ENCODE measurements at places on chromosomes 1 and 21.

- DNase-seq, result no peak
These were observed 95.9 kb downstream of the PHTF1 start for GRCh38 chr1:113663165-113663951.

DNA sequence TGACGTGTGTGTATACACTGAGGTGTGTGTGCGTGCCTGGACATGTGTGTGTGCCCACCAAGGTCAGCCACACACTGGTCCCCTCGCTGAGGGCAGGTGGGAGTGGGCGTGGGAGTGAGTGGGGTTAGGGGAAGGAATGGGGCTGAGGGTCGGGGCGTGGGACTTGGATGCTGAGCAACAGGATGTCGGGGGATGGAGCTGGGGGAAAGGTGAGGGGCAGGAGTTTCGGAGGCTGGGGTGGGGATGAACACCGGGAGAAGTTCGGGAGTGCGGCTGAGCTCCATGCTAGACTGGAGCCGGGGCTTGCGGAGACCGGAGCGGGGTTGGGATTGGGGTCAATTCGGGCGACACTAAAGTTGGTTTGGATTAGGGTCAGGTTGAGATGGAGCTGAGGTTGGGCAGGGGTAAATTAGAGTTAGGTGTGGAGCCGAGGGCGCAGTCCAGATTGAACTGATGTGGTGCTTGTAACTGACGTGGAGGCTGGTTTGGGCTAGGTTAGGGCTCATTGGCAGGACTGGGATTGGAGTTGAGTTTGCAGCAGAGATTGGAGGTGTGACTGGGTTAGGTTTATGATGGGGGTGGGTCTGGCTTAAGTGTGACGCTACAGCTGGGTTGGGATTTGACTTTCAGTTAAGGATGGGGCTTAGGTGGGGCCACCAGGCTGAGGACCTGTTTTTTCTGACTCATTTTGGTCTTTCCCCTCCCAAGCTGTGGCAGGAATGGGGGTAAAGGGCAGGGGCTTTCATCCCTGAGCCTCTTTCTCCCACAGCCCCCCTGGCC is 3.3 kb upstream of the GUCA2A start:
- no peak for DNase-seq

GRCh38 chr1:98662356-98662670 is 792 bp downstream of the SNX7 start:
- no peak for DNase-seq

DNA sequence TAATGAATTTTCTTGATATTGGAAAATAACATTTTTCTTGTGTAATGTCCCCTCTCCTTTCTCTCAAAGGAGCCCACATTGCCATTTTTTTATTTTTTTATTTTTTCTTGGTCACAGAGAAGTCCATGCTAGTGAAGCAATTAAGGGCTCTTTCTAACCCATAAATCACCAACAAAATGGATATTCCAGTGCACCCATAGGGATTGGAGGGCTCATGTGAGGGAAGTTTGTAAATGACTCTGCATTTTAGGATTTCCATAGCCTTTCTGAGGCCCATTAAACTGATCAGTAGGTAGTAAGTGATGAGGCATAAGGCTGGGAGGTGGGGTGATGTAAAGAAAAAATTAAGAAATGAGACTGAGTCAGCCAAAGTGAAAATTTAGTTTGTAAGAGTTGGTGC is 55.9 kb upstream of the JAK1 start:
- DNase-seq, result no peak

GRCh38 chr1:84763912-84764680 is 73.8 kb upstream of the SSX2IP start:
- no peak for DNase-seq

- no peak for DNase-seq
These were observed 16.5 kb downstream of the ZNF697 start for GRCh38 chr1:119631433-119632102.

DNA sequence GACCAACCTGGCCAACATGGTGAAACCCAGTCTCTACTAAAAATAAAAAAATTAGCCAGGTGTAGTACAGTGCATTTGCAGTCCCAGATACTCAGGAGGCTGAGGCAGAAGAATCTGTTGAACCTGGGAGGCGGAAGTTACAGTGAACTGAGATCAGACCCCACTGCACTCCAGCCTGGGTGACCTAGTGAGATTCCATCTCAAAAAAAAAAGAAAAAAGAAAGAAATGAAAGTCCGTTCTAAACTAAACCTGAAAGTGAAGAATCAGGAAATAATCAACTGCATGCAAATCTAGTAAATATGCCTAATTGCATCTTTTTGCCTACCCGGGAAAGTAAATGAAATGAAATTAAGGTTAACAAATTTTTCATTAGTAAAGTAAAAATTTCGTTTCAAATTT is 99.6 kb downstream of the ZZZ3 start:
- DNase-seq, result no peak

- peak; percentile 80 for DNase-seq
These were observed 15.8 kb upstream of the S100A11 start for GRCh38 chr1:152052606-152053005.

GRCh38 chr1:201213106-201213770 is 22.6 kb downstream of the IGFN1 start:
- DNase-seq, result no peak

- DNase-seq, result no peak
These were observed 42.5 kb upstream of the DISC1 start for GRCh38 chr1:231584117-231584516.

GRCh38 chr1:35809114-35810095 is 1.6 kb downstream of the AGO4 start:
- DNase-seq, result no peak

DNA sequence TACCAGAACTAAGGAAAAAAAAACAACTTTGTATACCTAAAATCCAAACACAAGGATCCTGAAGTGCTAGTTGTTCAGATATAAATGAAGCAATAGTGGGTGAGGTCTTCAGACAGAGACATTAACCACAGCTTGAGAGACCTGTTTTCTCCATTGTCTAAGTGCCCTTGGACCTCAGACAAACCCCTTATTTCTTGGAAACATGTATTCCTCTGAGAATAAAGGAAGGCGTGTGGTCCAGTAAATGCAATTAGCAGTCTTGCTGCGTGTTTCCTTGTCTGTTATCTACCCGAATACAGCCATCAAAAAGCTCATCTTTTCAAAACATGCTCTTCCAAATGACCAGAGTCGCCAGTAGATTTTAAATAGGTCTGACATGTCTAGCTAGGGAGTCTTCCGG is 291.1 kb upstream of the NFIA start:
- DNase-seq, result no peak

- DNase-seq, result no peak
These were observed 692.0 kb upstream of the NR5A2 start for GRCh38 chr1:199335496-199335895.

GRCh38 chr21:36039861-36040260 is 20.5 kb downstream of the SETD4 start:
- DNase-seq, result no peak

DNA sequence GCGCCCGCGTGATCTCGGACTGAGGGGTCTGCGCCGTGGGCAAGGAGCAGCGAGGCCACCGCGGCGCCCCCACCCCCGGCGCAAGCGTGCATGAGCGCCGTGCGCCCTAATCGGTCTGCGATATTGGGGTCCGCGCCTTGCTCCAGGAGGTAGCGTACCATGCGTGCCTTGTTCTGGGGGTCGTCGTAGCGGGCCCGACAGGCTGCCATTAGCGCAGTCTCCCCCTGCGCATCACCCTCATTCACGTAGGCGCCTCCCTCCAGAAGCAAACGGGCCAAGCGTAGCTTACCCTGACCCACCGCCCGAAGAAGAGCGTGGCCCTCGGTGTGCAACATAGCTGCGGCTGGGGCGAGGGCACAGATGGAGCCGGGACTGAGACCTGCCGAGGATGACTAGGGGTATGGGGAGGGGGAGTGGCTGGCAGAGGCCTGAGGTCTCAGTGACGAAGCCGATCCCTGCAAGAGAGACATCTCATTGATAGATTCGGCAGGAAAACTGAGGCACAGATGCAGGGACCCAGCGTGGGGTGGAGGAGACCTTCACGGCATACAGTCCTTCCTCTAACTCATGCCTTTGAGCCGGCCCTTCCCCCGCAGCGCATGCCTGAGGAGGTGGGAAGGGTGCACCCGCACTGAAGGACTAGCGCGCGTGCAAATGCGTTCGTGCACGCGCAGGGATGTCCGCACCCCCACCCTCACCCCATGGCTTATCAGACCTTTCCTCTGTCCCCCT is 2.8 kb downstream of the ANKRD34A start:
- peak; percentile 22 for DNase-seq

DNA sequence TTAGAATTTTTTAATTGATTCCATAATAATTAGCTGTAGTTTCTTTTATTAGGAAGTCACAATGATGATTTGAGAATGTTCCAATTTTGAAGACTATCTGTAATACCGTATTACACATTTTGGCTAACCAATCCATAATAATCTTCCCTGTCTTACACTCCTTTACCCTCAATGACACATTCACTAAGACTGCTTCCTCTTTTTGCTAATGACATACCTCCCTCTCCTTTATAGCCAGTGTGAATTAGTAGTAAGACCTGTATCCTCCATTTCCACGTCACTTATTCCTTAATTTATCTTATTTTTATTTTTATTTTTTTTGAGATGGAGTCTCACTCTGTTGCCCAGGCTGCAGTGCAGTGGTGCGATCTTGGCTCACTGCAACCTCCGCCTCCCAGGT is 10.1 kb downstream of the KDM1A start:
- no peak for DNase-seq

DNA sequence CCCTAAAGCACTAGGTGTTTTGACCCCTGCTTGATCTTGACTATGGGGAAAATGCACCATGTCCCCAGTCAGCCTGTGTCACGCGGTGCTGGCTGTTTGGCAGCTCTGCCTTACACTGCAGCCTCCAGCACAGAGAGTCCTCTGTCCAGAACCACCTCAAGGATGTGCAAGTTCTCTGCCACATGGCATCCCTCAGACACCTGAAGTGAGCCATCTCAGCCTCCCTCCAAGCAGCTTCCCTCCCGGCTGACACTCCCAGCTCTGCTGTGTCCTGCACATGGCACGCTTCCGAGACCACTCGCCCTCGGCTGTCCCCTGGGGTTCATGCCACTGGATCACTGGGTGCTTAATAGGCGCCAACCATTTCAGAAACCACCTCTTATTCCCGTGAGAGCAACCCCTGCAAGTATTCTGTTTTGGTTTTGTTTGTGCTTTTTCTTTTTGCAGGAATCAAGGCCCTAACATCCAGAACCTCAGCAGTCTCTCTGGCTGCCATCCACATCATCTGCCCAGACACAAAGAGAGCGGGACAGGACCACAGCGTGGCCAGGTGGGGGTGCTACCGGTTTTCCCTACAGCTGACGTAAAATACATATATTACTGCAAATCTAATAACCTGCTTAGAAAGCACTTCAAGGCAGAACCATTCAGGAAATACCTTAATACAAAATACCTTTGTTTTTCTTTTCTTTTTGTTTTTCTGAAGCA is 45.7 kb downstream of the CAPZB start:
- DNase-seq, result peak; percentile 12

- DNase-seq, result no peak
These were observed 44.6 kb downstream of the SLX9 start for GRCh38 chr21:44984428-44984791.

DNA sequence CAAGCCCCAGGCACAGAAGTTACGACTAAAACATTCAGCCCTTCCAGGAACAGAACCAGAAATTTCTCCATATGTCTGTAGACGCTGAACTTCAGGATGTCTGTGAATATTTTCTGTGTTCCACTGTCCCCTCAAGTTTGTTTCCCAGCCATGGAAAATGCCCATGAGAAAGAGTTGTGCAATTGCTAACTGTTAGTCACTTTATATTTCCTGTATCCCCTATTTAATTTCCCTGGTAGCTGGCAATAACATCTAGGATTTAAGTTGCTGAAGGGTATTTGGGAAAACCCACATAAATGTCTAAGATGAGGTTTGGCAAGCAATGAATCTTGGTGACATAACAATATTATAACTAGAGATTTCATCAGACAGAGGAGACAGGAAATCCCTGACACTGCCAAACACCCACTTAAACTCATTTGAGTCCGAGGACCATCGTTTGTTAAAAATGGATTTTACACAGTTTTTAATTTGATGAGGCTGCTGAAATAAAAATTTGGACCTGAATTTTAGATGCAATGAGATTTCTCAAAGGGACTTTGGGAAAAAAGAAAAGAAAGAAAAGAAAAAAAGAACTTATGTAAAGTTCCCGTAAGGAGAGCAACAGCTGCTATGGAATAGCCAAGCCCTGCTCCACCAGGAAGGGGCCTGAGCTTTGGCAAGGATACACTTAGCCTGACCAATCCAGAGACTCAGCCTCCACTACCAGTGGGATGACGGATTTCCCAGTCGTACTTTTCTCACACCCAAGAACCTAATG is 21.8 kb upstream of the ERRFI1 start:
- no peak for DNase-seq
